LNCaP clone FGC (cell line): ENCODE measurements at places on chromosomes 6 and 20.
A peak's percentile ranks its signal among the peaks of the same experiment; 100 is the strongest.

DNA sequence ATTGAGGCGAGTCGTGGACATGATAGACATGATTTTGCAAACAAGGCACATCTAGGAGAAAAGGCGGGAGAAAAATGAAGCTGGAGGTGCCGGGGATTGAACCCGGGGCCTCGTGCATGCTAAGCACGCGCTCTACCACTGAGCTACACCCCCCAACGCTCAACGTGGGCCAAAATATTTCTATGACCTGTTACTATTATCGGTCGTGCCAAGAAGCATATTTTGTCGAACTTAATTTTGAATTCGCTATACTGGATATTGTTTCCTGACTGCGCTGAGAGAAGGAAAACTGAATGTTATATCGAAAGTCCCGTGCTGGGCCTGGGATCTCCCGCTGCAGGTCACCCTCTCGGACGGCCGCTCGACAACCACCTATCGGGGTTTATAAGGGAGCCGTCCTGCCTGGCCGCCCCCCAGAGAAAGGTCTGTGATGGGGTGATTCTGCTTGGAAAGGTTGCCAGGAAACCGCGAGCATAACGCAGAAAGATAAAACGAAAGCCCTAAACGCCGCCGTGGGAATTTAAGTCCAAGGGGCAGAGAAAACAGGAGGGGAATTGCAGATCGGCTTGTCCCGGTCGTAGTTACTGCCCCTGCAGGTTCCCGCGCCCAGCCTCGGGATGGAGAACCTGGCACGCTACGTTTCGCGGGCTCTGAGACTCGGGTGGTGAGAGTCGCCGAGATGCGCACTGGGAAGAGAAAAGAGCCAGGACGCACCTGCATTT lies 60.0 kb downstream of the TRIM27 start:
- peak; percentile 63 for DNase-seq

DNA sequence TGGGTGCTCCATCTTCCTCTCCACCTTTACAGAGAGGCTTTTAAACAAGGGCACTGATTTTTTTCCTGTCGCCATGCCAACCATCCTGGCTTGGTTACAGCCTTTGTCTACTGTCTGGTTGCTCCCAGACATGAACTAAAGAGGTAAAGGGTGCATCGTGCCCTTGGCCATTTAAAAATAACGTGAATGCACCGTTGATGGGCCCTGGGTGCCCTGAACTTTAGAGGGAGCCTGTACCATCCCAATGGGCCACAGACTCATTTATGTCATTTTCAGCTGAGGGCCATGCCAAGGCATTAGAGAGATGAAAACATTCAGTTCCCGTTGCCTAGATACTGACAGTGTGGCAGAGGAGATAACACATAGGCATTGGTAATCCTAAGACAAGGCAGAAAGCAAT lies 23.3 kb downstream of the TMC2 start:
- DNase-seq: no peak

DNA sequence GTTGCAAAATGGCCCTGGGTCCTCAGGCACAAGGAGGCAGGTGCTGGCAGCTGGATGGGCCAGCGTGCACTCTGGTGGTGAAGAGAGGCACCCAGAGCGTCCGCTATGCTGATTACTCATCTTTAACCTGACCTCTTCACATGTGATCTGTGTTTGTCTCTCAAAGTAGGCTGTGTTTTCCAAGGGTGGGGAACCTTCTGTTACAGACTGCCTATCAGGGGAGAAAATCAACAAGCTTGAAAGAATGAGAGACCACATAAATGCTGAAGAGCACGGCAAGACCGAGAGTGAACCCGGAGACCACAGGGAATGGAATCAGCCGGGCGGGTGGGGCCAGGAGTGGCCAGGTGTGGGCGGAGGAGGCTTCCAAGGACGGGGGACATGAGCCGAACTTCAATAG lies 16.2 kb downstream of the BNIP5 start:
- DNase-seq: no peak

GRCh38 chr6:14735956-14736486 lies 509.8 kb upstream of the JARID2 start:
- DNase-seq: no peak

GRCh38 chr20:5056801-5057599 lies 55.7 kb upstream of the SLC23A2 start:
- no peak for DNase-seq

DNA sequence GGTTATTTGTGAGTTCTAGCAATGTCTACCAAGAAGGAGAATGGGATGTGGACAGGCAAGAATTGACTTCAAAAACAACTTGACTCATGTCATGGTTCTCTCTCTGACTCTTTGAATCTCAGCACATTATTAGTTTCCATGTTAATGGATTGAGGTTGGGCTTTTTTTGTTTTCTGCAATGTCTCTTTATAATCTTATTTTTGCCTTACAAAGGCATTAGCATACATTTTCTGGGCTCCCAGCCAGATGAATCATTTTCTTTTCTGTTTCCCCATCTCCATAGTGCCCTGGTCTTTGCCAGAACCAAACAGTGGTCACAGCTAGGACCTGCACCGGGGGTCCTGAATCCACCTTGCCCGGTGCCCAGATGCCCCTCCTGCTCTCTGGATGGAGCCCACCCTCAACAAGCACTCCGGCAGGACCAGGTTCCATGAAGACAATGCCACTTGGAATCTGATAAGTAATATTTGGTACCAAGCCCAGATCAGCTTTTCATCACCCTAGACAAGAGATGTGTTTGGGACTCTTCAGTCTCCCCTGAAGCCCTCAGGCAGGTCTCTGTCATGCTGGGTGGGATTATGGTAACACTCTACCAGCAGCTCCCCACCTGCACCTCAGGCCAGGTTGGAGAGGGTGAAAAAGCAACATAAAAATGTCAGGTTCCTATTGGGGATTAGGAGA lies 266.7 kb upstream of the SULF2 start:
- no peak for DNase-seq

DNA sequence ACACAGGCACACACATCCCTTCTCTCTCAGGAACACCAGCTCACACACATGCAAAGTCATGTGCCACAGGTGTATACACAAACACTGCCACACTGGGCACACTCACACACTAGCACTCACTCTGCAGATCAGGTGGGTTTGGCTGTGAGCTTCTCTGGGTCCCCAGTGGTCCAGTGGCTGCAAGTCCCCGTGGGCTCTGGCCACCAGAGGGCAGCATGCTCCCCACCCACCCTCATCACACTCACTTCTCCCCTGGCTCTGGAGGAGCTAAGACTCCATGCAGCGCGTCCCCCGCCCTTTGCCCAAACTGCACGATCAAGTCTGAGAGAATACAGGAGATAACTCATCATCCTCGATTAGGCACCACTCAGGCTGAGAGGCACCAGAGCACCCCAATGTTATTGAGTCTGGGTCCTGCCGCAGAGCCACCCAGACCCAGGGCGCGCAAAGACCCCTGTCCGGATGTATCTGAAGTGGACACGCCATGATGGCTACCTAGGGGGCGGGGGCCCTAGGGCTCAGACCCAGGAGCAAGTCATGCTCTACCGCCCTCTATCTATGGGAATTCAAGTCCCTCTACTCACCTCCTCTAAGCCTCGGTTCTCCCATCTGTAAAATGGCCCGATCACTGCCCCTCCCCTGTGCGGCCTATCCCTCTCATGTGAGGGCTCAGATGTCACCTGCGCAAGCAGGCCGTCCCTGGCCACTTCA lies 90.5 kb downstream of the GRM4 start:
- no peak for DNase-seq

DNA sequence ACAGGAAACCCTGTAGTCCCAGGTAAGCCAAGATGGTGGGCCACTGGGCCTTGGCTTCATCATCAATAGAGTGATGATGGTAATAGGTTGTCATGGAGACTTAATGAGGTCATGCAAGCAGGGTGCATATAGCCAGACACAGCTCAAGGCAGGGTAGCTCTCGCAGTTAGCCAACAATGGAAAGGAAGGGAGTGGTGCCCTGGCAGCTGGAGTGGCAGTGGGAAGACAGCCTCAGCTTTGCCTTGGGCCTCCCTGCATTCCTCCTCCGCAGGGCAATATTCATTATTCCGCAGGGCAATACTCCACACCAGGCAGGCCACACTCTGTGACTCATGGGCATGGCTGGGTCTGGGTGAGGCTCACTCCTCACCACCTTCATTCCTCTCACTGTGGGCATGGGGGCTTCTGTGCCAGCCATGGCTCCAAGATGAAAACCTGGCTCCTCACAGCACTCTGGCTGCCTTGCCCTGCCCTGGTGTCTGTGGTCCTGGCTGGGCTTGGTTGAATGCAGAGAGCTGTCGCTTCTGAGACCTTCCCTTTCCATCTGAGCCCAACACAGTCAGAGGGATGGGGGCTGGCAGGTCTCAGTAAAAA lies 163.1 kb upstream of the PMEPA1 start:
- no peak for DNase-seq

DNA sequence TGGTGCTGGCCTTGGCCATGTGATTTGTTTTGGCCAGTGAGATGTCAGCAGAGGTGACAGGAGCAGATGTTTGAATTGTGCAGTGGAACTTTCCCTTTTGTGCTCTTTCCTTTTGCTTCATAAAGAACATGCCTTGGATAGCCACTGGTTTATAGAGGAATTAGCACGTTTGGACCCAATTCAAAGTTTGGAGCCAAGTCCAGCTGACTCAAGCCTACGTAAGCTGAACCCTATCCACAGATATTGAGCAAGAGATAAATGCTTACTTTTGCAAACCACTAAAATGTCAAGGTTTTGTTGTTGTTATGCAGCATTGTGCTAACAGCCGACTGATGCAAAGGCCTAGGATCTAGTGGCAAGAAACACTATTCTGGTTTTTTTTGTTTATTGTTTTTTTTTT lies 230.9 kb upstream of the CITED2 start:
- no peak for DNase-seq
